ENCODE measurements at places on chromosomes 7 and 10.

- no peak for DNase-seq
Observed at GRCh38 chr7:6346581-6346980, 74.2 kb upstream of the CYTH3 start.

GRCh38 chr7:64882341-64883112 lies 20.5 kb upstream of the ZNF273 start:
- peak; percentile 19 for DNase-seq

DNA sequence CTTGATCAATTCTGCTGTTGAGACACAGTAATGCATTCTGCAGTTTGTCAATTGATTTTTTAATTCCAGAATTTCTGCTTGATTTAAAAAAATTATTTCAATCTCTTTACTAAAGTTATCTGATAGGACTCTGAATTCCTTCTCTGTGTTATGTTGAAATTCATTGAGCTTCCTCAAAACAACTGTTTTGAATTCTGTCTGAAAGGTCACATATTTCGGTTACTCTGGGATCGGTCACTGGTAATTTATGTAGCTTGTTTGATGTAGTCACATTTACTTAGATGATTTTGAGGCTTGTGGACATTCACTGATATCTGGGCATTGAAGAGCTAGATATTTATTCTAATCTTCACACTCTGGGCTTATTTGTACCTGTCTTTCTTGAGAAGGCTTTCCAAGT lies 67.2 kb upstream of the NME8 start:
- DNase-seq: no peak

DNA sequence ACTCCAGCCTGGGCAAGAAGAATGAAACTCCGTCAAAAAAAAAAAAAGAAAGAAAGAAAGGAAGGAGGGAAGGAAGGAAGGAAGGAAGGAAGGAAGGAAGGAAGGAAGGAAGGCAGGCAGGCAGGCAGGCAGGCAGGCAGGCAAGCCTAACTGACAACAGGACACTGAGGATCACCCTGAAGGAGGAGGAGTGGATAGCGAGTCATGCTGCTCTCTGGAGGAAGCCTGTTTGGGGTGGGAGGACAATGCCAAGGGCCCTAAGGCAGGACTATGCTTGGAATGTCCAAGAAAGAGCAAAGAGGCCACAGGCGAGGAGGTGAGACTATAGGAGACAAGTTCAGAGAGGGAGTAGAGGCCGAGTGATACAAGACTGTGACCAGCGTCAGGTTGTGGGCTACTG lies 107.0 kb upstream of the PARD3 start:
- DNase-seq: no peak

- no peak for DNase-seq
Observed at GRCh38 chr10:20058135-20058534, 241.9 kb downstream of the PLXDC2 start.

DNA sequence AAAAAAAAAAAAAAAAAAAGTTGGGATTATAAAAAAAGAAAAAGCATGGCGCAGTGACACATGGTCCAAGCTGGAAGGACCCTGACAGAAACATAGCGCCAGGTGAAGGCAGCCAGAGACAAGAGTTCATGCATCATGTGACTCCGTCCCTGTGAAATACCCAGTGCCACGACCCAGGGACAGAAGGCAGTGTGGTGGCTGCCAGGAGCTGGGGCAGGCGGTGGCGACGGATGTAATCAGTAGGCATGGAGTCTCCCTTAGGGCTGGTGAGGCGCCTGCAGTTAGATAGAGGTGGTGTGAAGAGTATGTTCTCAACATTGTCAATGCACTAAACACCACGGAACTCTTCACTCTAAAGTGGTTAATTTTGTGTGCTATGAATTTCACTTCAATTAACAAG lies 43.9 kb downstream of the STK32C start:
- no peak for DNase-seq

DNA sequence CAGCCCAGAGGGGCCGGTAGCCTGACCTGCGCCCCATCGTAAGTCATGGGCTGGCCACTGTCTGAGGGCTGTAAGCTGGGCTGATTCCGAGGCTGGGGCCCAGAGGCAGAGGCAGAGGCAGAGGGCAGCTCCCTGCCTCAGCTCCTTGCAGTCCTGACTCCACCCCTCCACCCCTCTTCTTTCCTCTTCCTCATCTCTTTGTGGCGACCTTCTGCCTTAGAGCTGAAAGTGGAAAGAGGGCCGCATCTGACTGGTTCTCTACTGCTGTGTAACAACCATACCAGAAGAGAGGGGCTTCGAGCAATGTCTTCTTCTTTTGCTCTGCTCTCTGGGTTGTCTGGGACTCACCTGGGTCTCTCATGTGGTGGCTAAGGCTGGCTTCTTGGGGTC lies 179.1 kb downstream of the RPS24 start:
- DNase-seq: no peak

DNA sequence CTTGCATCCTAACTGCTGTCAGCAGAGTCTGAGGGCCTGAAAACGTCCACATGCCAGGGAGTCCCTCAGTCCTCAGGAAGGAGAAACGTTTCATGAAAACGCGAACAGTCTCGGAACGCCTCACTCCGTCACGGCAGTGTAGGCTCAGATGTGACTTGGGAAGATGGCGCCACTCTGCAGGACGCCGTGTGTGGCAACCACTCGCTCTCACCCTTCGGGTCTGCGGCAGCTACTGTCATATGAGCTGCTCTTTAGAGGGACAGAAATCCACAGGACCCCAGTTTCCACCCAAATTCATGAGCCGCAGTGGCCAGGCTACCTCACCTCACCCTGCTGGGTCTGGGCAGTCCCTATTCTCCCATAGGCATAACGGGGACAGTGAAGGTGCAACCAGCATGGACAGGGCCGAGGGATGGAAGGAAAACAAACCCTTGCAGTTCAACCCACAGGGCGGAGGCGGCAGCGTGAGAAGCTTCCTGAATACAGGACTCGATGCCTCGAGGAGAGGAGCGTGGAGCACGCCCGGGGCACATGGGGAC lies 438.3 kb downstream of the DNAJB6 start:
- no peak for DNase-seq

GRCh38 chr7:153628406-153628805 lies 423.8 kb upstream of the DPP6 start:
- DNase-seq: no peak

- no peak for DNase-seq
Observed at GRCh38 chr10:3825244-3825643, 40.2 kb upstream of the KLF6 start.

DNA sequence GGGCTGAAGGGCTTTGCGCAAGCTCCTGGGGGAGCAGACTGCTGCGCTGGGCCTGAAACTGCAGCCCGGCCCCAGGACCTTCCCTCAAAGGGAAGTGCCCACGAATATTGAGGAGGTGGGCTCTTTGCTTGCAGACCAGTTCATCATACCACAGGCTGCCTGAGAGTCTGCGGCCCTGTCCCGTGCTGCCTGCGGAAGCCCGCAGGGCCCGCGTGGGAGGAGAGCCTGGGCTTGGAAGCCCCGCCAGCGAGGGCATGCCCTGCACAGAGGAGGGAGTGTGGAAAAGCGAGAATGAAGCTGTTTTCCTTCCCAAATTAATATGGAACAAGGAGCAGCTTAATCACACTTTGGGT lies 83.6 kb upstream of the MKI67 start:
- no peak for DNase-seq

DNA sequence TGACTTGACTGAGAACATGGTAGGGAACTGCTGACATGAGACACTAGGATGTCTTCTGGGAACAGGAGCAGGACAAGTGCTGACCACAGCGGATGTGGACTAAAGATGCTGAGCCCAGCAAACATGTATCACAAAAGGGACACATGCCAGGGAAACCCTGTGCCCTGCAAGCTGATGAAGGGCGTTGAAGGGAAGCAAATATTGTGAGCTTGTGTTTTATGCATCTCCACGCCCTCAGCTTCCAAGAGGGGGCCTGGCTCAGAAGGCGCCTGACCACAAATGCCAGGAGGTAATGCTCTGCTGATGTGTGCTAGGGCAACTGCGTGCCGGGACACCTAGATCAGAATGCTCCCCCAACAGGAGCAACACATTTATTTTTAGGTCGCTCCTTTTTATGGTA lies 207.3 kb downstream of the CXCL12 start:
- DNase-seq: no peak

- DNase-seq: peak; percentile 15
Observed at GRCh38 chr10:13347043-13347499, 1.0 kb downstream of the SEPHS1 start.

DNA sequence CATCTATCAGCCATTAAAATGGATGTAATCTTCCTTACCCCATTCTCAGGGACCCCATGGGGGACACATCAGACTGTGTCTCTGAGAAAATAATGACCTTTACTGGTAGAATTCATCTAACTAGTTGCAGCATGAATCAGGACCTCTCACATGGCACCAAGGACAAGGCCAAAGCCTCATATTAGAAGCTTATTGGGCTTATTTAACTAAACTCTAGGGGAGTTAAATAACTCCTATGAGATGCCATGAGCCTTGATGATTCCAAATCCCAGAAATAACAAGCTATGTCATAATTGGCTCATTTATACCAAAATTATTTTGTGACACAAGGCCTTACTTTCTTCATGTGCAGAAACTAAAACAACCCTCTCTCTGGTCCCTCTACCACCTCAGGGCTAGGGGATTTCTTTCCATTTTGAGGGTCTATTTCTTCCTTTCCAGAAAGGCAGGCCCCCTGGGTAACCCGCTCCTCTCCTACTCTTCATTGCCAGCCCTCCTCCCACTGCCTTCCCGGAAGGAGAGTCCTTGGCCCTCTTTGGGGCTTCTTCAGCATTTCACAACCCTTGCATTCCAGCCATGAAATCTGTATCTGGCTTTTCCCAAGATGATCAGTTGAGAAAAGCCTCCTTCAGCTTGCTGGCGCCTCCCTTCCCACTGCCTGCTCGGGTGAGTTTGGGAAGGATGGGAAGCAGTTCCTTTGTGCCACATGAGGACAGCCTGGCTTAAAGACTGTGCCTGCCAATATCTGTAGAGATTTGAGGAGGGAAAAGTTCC lies 41.8 kb upstream of the TRIM8 start:
- no peak for DNase-seq

GRCh38 chr10:125217990-125218675 lies 57.8 kb upstream of the CTBP2 start:
- no peak for DNase-seq

- no peak for DNase-seq
Observed at GRCh38 chr10:87066865-87067264, 27.8 kb downstream of the GLUD1 start.

GRCh38 chr7:70044525-70044924 lies 446.2 kb downstream of the AUTS2 start:
- DNase-seq: no peak

- no peak for DNase-seq
Observed at GRCh38 chr10:5105626-5106025, 11.4 kb downstream of the AKR1C3 start.

DNA sequence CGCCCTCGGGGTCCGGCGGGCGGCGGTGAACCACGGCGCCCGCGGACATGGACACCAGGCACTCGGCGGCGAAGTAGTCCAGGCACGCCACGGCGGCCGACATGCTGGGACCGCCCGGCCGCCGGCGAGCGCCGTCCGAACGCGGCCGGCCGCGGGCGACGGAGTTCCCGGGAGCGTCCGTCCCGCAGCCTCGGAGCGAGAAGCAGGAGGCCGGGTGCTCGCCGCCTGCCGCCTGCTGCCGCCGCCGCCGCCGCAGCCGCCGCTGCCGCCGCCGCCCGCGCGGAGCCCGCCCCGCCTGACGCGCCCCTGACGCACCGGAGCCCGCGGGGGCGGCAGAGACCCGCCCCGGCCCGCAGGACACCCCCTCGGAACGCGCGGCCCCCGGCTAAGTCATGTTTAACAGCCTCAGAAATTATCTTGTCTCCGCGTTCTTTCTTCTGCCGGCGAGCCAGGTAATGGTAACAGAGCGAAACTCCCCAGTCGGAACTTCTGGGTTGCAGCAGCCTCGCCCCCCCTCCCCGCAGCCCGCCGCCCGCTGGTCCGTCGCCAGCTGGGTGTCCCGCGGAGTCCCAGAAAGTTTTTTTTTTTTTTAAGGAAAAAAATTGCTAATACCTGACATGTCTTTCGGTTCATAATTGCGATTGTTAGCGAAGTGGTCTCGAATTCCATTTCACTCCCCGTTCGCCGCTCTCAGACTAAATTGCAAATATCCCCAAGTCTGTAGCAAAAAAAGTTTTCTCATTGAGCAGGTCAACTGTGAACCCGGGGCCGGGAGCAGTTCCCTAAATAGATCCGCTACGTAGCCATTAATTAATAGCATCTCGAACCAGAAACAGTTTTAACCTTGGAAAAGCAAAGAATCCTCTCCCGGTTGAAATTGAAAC lies at the start of gene KLF14:
Gene KLF14 (minus strand): TSS at position 277 of the 884 bp plus-strand sequence. CDS start 174 bp downstream, at position 103.
- no peak for DNase-seq

GRCh38 chr10:13915710-13916109 lies 328.9 kb downstream of the PRPF18 start:
- no peak for DNase-seq

DNA sequence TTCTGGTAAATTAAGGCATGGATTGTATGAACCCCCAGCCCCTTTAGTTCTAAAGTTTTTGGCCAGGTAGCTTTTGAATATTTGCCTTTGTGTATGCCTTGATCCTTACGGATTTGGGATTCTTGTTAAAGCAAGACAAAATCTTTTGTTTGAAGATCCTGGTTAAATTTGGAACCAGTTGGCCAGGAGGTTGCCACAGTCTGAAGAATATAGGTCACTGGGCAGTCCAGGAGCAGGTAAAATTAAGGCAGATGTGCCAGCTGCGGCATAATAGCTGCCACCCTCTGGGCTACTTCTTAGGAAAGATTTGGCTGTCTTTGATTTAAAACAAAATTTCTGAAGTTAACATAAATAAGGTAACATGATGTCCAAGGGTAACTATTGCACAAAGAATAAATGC lies 192.3 kb downstream of the SUGCT start:
- no peak for DNase-seq

DNA sequence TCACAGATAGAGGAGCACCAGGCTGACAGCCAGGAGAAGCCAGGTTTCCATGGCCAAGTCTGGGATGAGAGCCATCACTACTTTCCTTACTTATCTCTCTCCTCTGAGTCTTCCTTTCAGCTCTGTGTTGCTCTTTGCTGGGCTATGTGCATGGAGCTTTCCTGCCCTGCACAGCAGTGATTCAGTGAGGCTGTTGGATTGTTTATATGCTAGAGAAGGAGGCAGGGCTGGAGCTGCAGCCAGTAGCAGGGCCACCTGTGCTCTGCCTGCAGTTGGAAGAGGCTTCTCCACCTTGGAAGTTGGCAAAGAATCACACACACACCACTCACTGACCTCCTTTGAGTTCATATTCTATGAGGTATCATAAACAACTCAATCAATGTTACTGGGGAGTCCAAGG lies at the start of gene CYP3A4:
Gene CYP3A4 (minus strand): TSS at position 178 of the 400 bp plus-strand sequence. CDS start 103 bp downstream, at position 75.
- DNase-seq: no peak

GRCh38 chr10:65670087-65670486 lies 1255.7 kb upstream of the LRRTM3 start:
- DNase-seq: no peak

- no peak for DNase-seq
Observed at GRCh38 chr7:90005836-90006235, 148.4 kb upstream of the STEAP1 start.

GRCh38 chr10:29926693-29927048 lies 132.7 kb downstream of the JCAD start:
- DNase-seq: no peak

DNA sequence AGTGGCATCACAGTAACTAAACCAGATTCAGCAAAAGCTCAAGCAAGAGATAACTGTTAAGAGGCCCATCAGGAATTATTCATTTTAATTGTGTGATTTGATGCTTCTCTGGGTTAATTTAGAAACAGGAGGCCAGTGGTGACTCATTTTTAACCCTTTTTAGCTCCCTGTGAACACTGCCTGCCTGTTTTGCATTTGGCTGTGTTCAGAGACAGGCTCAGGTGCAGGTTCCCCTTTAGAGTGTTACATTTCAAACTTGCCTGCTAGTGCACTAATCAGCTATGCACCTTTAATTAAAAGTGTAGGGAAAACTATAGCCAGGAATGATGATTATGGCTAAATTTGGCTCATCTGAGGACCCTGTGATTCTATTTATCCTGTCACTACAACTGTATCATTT lies 6.5 kb downstream of the STAMBPL1 start:
- no peak for DNase-seq

- DNase-seq: no peak
Observed at GRCh38 chr10:30581779-30582380, 47.7 kb downstream of the LYZL2 start.

Data from activated CD8-positive, alpha-beta memory T cell treated with anti-CD3 and anti-CD28 coated beads for 1 hour (primary cell).